ENCODE measurements at places on chromosomes 1 and 21.
A peak's percentile ranks its signal among the peaks of the same experiment; 100 is the strongest.

DNA sequence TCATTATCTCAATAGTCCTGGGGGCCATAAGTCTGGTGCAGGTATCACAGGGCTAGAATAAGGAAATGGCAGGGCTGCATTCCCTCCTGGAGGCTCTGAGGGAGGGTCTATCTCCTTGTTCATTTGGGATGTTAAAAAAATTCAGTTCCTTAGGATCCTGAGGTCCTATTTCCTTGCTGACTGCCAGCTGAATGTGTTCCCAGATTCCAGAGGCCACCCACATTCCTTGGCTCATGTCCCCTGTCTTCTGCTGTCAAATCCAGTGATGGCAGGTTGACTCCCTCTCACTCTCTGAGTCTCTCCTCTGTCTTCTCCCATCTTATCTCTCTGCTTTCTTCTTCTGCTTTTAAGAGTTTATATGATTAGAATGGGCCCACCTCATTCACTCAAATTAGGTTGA is 400.6 kb downstream of the PTPRU start:
- DNase-seq: no peak

GRCh38 chr1:50893466-50893865 is 66.6 kb downstream of the FAF1 start:
- no peak for DNase-seq

GRCh38 chr1:244329591-244330317 is 122.0 kb downstream of the ADSS2 start:
- no peak for DNase-seq

- DNase-seq: no peak
Measured at GRCh38 chr1:66729119-66729518, 23.1 kb upstream of the DYNLT5 start.

- DNase-seq: no peak
Measured at GRCh38 chr1:25799352-25799934, 550 bp upstream of the SELENON start.

GRCh38 chr1:27478098-27478497 is 11.9 kb downstream of the WASF2 start:
- peak; percentile 52 for DNase-seq

DNA sequence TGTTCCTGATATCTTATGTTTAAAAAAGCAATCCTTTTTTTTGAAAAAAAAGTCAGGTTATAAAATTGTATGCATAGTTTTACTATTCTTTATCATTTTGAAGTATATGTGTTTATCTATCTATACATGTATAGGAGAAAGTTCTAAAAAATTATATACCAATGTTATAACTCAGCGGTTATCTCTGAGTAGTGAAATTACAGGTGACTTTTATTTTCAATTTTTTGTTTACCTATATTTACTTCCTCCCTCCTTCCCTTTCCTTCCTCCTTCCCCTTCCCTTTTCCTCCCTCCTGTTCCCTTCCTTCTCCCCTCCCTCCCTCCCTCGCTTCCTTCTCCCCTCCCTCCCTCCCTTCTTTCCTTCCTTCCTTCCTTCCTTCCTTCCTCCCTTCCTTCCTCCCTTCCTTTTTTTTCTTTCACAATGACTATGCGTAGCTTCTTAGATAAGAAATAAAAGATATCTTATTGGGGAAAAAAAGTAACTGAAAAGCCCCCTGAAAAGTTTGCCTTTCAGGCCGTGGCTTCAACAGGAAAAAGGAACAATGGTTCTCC is 77.1 kb downstream of the ABCA4 start:
- no peak for DNase-seq

DNA sequence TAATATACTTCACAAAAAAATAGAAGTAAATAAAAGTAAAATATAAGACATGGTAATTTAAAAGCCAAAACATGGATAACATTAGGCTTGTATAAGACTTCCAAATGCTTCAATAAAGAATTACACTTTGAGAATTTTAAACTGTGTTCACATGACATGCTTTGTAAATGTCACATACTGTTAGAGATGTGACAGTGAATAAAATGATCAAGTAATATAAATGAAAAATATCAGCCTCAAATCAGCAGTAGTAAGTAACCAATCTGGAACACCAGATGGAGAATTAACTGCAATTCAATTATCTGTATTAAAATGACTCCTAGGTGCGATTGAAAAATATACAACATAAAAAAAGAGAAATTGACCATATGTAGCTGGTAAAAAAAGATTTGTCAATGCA is 1260.8 kb downstream of the BRINP3 start:
- no peak for DNase-seq

DNA sequence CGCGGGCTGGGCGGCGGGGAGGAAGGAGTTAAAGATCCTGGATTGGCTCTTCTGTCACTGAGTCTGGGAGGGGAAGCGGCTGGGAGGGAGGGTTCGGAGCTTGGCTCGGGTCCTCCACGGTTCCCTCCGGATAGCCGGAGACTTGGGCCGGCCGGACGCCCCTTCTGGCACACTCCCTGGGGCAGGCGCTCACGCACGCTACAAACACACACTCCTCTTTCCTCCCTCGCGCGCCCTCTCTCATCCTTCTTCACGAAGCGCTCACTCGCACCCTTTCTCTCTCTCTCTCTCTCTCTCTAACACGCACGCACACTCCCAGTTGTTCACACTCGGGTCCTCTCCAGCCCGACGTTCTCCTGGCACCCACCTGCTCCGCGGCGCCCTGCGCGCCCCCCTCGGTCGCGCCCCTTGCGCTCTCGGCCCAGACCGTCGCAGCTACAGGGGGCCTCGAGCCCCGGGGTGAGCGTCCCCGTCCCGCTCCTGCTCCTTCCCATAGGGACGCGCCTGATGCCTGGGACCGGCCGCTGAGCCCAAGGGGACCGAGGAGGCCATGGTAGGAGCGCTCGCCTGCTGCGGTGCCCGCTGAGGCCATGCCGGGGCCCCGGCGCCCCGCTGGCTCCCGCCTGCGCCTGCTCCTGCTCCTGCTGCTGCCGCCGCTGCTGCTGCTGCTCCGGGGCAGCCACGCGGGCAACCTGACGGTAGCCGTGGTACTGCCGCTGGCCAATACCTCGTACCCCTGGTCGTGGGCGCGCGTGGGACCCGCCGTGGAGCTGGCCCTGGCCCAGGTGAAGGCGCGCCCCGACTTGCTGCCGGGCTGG is at the start of gene NPR1:
TSS of gene NPR1 (plus strand) at position 170 of the 818 bp plus-strand sequence. CDS start at position 591, 421 bp downstream.
- peak; percentile 25 for DNase-seq

DNA sequence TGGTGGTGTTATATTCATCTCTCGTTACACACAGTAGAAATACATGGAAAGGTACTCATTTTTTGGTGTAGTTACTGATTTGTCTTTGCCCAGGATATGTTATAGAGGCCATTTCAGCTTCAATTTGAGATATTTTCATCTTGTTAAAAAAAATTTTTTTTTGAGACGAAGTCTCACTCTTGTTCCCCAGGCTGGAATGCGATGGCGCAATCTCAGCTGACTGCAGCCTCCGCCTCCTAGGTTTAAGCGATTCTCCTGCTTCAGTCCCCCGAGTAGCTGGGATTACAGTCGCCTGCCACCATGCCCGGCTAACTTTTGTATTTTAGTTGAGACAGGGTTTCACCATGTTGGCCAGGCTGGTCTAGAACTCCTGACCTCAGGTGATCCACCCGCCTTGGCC is 19.0 kb downstream of the MORC3 start:
- no peak for DNase-seq

GRCh38 chr1:15090373-15090772 is 63.2 kb upstream of the TMEM51 start:
- DNase-seq: peak; percentile 30

GRCh38 chr1:110203021-110203661 is 7.0 kb upstream of the KCNC4 start:
- DNase-seq: peak; percentile 38

Data from GM06990 (cell line).